Mammary epithelial cell (primary cell): ENCODE measurements at places on chromosomes 3 and 15. TPM values are rescaled to one million over a fixed set of nuclear protein-coding genes. Genes with fewer than 3 reads are reported as not detected.

TNNC1 gene
- 0.33 TPM for total RNA-seq

SPSB4 gene
- total RNA-seq: not detected

APOD gene
- 0.48 TPM in 1 of 2 replicates, not detected in the other for total RNA-seq

NRG4 gene
- total RNA-seq: 0.33 TPM

SEC61A1 gene
- total RNA-seq: 353 and 429 TPM in 2 replicates

CHRD gene
- not detected for total RNA-seq

MAGEF1 gene
- 27.8 and 37.5 TPM in 2 replicates for total RNA-seq

GPD1L gene
- 5.7 TPM for total RNA-seq

COLQ gene
- 0.33 TPM for total RNA-seq

SPINK8 gene
- not detected for total RNA-seq

FBXW12 gene
- total RNA-seq: not detected in 2 replicates

MYL3 gene
- total RNA-seq: not detected

CPEB1 gene
- total RNA-seq: 0.27 and 0.38 TPM in 2 replicates

GPR62 gene
- total RNA-seq: 0.14 TPM in 1 of 2 replicates, not detected in the other

TGM5 gene
- total RNA-seq: 1.2 TPM
